ENCODE measurements at places on chromosomes 5 and 9.

DNA sequence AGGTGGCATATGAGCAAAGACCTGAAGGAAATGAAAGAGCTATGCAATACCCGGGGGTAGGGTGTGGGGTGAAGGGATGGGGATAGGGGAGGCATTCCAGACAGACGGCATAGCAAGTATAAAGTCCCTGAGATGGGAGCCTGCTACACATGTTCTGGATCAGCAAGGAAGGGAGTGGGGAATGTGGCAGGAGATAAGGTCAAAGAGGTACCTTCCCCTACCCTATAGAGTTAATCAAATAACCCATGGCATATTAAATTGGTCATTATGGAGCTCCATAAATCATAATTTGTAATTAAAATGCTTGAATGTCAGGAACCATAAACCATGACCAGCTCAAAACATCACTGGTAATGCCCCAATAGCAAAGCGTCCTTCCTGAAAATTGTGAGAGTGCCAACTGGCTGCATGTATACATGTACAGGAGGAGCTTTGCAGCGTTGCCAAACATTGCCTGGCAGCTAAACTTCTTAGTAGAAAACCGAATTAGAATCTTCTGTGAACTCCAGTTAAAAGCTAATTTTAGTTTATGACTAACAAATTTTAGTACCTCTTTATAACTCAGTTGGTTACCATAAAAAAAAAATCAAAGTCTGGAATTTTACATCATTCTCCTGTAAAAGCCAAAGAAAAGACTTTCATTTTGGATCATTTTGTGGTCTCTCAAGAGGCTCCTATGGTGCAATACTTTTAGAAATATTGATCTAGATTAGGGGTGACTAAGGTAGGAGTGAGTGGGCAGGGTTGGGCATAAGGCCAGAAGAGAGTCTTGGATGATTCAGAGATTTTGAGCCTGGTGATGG, 4.7 kb downstream of the DNAI1 start:
- DNase-seq, result no peak

DNA sequence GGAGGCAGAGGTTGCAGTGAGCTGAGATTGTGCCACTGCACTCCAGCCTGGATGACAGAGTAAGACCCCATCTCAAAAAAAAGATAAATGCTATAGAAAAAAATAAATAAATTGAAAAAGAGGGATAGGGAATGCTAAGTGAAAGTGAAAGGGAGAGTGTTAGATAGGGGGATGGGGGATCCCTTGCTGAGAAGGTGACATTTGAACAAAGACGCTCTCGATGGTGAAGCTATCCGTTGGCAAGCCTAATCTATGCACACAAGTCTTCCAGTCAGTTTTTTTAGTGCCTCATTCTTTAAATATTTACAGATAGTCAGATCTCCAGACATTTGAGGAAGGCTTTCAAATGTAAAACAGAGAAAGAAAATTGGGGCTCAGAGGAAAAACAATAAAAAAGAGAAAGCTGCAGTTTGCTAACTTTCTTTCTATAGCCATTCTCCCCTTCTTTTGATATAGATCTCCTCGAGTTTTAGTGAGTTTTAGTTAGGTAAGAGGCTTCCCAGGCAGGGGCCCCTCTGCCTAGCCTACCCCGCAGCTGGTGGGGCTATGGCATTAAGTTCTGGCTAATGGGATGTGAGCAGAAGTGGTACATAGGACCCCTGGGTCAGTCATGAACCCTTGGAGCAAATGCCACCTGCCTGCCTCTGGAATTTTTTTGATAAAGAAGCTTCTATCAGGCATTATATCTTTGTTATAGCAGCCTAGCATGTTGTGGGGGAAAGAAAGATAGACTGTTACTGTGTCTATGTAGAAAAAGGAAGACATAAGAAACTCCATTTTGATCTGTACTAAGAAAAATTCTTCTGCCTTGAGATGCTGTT, 12.0 kb downstream of the GLRX start:
- no peak for DNase-seq

DNA sequence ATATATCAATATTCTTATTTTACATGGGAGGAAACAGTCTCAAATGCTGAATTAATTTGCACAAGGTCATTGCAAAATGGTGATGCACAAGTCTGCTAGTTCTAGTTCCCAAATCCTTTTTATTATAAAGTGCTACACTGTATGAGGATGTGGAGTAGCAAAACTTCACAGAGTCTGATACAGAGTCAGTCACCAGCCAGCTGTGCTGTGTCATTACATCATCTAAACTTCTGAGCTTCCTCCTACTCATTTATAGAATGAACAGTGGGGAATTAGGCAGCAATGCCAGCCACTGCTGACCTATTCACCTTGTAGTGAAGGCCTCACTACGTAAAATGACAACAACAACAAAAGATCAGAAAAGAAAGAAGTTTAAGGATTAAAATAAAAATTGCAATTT, 357.8 kb downstream of the TMEM167A start:
- DNase-seq, result no peak

DNA sequence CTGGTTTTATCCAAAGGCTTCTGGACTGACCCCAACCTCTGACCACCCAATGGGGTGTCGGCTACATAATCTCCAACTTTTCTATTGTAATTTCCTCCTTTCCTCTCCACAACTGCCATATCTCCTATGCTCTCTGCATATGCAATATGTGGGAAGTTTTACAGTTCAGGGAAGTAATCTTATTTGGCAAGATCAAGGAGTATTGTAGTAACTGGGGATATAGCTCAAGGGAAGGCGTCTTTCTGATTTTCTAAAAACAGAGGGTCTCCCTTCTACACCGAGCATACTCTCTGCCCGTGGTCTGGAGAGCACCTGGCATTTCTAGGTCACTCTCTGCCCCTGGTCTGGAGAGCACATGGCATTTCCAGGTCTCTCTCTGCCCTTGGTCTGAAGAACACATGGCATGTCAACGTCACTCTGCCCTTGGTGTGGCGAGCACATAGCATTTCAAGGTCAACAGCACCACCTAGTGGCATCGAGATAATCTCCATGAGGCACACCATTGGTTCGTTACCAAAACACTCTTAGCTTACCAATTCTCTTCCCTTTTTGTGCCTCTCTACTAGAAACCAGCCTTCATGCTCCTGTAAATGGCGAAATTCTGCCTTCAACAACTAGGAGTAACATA, 616.4 kb upstream of the NUDT12 start:
- no peak for DNase-seq

DNA sequence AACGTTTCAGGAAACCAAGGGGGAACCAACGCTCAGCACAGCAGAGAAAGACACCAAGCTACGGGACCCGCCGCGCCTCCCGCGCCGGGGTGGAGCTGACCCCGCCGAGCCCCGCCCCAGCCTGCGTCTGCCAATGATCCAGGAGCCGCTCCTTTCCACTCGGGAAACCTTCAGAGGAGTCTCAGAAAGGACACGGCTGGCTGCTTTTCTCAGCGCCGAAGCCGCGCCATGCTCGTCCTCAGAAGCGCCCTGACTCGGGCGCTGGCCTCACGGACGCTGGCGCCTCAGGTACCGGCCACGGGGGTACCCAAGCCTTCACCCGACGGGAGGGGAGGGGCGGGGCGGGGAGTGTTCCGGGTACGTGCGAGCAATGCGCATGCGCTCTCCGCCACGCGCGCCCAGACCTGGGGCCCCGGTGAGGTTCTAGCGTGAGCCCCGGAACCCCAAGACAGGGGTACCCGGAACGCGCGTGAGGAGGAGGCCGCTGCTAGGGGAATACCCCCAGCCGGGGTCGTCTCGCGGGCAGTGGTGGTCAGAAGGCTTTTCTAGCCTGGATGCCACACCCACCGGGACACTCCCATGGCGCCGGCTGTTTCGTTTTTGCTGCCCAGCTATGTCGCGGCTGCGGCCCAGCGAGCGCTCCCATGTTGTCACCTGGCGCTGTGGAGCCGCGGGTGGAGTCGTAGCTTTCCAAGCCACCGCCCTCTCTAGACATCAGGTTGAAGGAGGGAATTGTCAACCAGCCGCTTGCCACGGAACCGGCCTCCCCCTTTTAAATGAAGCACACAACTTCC, at the start of gene NIPSNAP3A:
TSS of gene NIPSNAP3A (plus strand) at position 119 of the 794 bp plus-strand sequence. CDS start at position 229, 110 bp downstream.
- peak; percentile 82 for DNase-seq

DNA sequence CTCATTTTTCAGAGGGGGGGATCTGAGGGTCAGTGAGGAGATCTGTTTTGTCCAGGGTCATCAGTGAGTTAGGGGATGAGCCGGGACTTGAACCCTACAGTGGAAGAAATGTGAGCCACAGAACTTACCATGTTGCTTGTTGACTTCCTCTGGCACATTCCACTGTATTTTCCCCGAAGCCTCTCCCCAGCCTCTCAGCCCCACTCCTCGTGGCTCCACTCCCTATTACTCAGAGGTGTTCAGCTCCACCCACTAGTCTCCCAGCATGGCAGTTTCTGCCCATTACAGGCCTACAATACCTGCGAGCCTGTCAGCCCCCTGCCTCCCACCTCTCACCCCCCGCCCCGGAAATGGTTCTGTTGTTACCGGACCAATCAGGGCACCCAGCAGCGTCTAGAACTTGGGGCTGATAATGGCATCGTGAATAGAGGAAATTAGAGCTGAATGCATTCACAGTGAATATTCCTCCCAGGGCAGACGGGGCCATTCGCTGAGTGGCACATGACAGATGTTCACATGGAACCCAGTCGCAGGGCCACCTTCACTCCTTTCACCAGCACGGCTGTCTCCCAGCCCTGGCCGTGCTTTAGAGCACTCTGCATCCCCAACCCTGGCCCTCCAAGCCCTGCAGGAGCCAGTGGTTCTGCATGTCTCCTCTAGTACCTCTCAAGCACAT, 81.6 kb downstream of the KCNIP1 start:
- no peak for DNase-seq

DNA sequence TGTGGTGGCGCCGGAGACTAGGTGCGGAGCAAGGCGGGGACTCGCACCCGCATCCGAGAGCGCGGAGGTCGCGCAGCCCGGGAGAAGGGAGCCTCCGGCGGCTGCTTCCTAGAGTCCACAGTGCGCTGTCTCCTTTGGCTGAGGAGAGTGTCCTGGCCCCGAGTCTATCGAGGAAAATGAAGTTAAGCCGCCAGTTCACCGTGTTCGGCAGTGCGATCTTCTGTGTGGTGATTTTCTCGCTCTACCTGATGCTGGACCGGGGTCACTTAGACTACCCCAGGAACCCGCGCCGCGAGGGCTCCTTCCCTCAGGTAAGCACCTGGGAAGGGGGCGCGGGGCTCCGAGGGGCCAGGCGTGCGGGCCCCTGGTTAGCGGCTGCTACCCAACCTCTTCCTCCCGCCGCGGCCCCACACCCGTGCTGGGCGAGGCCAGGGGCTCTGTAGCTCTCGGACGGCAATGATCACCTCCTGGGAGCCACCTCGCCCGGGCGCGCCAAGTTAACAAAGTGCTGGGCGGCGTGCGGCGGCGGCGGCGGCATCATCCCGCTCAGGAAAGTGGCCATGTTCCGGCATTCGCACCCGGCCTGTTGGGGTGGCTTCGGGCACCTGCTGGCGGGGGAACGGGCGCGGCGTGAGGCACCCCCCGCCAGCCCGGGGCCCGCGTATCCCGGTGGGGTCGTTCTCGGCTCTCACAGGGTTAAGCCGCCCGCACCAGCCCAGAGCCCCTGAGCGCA, 681 bp downstream of the MAN2A1 start:
- peak; percentile 18 for DNase-seq

- DNase-seq, result no peak
Observed at GRCh38 chr9:129173296-129174101, 4.6 kb downstream of the IER5L start.

GRCh38 chr5:100827481-100827889, 75.6 kb downstream of the ST8SIA4 start:
- no peak for DNase-seq

DNA sequence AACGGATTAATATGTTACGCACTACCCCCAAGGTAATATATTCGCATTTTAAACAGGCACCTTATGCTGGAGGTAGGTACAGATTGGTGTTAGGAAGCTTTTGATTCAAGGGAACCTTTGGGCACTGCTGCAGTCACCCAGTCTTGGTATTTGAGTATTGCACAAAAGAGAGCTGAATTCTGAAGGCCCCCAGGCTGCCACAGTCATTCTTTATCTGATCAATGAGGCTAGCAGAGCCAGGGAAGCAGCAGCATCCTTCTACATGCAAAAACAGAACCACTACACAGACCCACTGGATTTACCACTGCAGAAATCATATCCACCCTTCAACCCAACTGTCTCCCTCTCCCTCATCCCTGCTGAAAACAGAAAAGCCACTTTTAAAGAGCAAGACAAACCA, 121.2 kb upstream of the GRIN3A start:
- DNase-seq, result no peak

DNA sequence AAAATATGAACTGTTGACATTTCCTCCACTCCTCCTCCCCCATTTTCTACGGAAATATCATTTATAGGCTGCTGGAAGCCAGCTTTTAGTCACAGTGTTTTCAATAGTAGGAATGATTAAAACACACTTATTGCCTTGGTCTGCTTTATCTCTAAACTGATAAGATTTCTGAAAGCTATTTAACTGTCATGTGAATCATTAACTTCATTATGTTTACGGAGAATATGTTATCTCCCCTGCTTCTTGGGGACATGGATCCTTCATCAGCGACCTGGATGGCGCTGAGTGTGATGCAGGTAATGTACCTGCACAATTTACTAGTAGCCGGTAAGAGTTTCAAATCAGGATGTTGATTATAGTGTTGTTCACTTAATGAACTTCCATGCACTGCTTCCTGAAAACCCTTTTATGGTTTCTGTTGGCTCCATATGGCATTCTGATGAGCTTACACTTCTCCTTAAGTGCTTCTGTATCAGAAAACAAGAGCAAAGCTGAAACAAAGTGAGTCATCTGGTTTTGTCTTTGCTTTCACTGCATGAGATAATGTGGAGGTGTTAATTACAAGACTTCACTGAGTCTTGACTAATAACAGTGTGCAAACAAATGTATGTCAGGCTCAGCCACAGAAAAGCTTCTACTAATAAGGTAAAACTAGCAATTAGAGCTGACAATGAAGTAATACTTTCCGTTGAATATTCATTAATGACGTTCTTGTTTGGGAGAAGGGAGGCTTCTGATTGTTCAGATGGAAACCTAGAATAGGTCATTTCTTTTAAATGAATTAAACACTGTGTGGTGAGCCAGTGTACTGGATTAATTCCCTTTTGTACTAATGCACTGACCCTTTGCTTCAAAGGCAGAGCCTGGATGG, 162.4 kb upstream of the ZNF608 start:
- no peak for DNase-seq

DNA sequence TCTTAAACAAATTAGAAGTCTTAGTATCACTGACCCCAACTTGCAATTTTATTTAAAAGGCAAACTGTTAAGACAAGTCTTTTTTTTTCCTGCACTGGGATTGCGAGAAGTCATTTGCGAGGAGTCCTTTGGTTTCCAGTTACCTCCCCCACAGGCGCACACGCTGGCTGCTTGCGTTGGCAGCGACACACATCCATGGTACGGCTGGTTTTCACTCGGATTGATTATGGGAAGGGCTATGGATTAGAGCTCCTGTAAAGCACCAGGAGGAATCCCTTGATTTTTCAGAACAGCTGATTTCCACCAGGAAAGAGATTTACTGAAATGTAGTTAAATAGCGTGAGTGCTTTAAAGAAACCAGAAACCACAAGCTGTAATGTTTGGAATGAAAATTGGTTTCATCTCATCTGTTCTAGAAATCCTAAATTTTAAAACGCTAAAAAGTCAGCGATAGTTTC, 737 bp downstream of the SLC1A3 start:
- no peak for DNase-seq

- DNase-seq, result no peak
Observed at GRCh38 chr5:181028032-181028819, 11.8 kb upstream of the BTNL9 start.

- no peak for DNase-seq
Observed at GRCh38 chr5:16913187-16914107, 22.6 kb downstream of the MYO10 start.

GRCh38 chr9:10265153-10265631, 347.6 kb downstream of the PTPRD start:
- DNase-seq, result no peak

Data from activated CD4-positive, alpha-beta T cell treated with anti-CD3 and anti-CD28 coated beads for 1 hour (primary cell).